ENCODE measurements at places on chromosomes 11 and 22.

DNA sequence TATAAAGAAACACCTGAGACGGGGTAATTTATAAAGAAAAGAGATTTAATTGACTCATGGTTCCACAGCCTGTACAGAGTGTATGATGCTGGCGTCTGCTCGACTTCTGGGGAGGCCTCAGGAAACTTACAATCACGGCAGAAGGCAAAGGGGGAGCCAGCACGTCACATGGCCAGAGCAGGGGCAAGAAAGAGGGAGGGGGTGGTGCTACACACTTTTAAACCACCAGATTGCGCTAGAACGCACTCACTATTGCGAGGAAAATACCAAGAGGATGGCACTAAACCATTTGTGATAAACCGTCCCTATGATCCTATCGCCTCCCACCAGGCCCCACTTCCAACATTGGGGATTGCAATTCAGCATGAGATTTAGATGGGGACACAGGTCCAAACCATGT, 79.7 kb upstream of the CARD18 start:
- DNase-seq, result no peak

- no peak for DNase-seq
These were observed 91.3 kb upstream of the AMOTL1 start for GRCh38 chr11:94676814-94677213.

GRCh38 chr11:70168405-70168754, 34.7 kb upstream of the FADD start:
- DNase-seq, result no peak

DNA sequence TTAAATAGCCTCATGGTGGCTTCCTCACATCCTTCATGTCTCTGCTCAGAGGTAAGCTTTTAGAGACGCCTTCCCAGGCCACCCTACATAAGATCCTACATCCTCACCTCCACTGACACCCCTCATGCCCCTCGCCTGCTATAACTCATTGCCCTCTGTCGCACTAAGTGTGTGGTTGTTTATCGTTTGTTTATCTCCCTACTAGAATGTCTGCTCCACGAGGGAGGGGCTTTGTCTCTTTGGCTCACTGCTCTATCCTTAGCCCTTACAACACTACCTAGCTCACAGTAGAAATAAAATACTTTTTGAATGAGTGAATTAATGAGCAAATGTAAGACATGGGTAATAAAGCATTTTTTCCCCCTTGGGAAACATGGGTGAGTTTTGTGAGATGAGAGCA, 1.3 kb upstream of the CBLIF start:
- DNase-seq, result no peak
